ENCODE measurements at places on chromosomes 12 and 14.

DNA sequence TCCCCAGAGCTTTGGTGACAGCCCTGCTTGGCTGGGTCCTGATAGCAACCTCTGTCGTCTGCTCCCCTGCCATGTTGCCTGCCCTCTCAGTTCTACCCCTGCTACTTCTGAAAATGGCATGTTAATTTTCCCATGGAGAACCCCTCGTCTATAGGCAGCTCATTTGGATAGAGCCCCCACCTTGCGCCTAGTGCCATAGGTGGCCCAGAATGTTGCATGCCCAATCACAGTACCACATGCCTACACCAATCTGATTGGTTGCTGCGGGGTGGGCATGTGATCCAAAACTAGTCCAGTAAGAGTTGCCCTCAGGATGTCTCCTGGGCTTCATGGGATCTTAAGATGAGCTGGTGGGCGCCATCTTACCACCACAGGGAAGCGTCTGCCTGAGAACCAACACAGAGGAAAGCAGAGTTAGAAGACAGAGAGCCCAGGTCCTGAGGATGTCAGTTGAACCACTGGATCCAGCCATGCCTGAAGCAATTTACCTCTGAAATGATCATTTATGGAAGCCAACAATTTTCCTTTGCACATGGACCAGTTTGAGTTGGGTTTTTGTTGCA, 85.7 kb downstream of the PAPOLA start:
- DNase-seq = no peak

GRCh38 chr12:45966486-45966885, 23.9 kb downstream of the SCAF11 start:
- DNase-seq = peak; percentile 44

DNA sequence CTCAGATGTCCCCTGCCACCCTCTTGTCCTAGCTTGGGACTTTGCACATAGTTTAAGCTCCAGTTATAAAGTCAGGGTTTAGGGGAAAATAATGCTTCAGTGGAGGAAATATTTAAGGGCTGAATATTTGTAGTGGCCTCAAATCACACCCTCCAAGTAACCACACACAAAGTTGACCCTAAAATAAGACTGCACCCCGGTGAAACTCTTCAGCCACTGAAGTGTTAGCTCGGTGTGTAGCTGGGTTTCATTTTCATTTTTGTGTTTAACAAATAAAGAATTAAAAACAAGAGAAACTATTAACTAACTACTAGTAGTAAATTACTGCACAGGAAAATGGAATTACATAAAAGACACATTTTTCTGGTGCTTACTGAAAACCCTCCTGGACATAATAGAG, 14.8 kb upstream of the BCL11B start:
- no peak for DNase-seq

- no peak for DNase-seq
These were observed 27.6 kb downstream of the PDE3A start for GRCh38 chr12:20395791-20396550.

GRCh38 chr12:50572760-50573159, 68.0 kb downstream of the DIP2B start:
- no peak for DNase-seq

DNA sequence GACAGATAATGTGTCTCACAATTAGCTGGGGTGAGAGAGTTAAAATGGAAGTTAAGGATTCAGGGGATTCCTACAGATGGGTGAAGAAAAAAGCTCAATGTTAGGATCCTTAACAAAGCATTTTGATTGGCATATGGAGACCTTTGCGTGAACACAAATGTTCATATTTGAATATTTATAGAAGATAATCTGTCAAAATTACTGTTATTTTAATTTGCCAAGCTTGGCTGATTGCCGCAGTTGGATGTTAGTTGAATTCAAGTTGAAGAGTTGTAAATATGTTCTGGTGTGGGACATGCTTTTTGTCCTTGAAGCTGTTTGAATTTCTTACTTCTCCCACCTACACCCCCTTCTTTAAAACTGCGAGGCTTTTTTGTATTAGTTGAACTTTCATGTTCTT, 91.2 kb downstream of the FUT8 start:
- no peak for DNase-seq

- no peak for DNase-seq
These were observed 95.2 kb upstream of the FOXG1 start for GRCh38 chr14:28671425-28671824.

DNA sequence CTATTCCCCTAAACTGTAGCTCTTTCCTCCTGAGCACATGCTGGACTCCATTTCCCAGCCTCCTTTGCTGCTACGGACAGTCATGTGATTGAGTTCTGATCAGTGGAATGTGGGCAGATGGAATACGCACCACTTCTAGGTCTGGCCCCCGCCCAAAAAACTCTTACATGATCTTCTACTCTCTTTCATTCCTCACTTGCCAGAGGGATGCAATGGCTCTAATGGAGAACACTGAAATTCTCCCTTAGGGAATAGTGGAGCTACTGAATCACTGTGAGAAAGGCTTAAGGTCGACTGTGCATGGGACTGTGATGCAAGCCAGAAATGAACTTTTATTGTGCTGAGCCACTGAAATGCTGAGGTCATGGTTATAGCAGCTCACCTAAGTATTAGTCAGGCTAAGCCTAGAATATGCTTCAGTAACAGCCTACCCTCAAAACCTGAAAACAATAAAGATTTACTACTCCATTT, 13.0 kb upstream of the TMED2 start:
- no peak for DNase-seq

- DNase-seq = no peak
These were observed 85.8 kb downstream of the TBX5 start for GRCh38 chr12:114320101-114320500.

GRCh38 chr14:101077481-101078074, 174.1 kb upstream of the RTL1 start:
- peak; percentile 37 for DNase-seq

DNA sequence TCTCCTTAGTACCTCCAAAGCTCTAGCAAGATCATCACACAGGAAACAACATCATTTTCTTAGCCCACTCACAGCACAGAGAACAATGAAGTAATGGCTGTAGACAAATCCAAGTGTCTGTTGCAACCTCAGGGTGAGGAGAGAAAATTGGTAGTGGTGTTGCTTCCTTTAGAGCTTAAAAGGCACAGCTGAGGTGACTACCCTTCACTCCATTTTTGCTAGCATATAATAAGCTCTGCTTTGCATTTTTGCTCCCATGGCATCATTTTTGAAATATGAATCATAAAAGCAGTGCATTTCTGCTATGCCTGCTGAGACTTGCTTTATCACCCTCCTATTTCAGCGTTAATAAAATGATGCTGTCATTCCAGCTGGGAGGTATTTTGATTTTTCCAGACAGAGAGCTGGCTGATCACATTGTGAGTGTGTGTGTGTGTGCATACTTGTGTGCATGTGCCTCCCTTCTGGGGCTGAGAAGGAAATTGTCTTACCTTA, 18.5 kb upstream of the PCNX1 start:
- DNase-seq = no peak

DNA sequence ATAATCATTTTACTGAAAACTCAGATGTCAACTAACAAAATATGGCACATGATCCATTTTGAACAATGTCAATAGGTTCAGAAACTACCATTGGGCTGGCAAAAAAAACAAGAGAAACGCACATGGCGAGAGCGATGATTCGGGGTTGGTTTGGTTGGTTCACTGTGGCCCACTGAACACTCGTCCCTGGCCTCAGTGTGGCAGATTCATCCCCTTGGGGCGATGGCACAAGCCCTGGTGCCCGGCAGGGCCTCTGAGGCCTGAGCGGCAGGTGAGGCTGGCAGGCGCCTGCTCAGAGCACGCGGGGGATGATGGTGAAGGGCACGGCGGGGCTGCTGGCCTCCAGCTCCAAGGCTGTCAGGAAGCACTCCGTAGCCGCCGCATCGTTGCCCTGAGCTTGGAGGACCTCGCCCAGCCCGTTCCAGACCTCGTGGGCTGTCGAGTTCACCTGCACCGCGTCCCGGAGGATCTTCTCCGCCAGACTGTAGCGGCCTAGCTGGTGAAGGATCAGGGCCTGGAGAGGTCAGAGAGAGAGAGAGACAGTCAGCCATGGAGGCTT, 144.3 kb downstream of the CALM1 start:
- no peak for DNase-seq

GRCh38 chr12:117850048-117850447, 118.7 kb downstream of the KSR2 start:
- DNase-seq = peak; percentile 57

GRCh38 chr12:94025068-94025467, 123.3 kb upstream of the PLXNC1 start:
- no peak for DNase-seq

DNA sequence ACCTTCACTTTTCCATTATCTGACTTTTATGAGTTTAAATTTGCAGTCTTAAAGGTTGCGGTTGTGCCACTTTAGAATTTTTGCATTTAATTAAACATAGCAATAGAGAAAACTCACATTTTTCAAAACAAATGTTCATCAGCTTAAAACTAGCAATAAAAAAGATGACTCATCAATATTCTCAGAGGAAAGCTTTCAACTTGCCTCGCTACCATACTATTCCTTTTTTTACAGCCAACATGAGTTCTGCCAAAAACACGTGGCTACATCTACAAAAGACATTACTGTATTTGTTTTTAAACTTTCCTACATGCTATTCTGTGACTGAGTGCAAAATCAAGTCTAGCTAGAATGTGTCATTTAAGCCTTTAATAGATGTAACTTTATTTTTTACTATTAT, 497.1 kb downstream of the RPS29 start:
- no peak for DNase-seq

GRCh38 chr12:92074889-92075288, 70.8 kb downstream of the BTG1 start:
- DNase-seq = no peak

DNA sequence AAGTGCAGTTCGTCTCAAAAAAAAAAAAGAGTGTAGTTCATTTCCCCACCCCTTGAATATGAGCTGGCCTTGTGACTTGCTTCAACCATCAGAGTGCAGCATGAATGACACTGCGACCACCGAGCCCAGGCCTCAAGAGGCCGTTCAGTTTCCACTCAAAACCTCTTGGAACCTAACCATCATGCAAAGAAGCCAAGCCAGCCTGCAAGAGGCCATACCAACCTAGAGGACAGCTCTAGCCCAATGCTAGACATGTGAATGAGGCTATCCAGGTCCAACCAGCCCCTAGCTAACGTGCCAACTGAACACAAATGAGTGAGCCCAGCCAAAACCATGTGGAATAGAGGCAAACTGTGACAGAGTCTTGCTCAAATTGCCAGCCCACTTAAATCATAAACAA, 29.7 kb downstream of the R3HDM2 start:
- DNase-seq = no peak

GRCh38 chr14:32512813-32513212, 183.7 kb downstream of the AKAP6 start:
- DNase-seq = no peak

GRCh38 chr14:83940253-83940652, 1589.7 kb upstream of the FLRT2 start:
- DNase-seq = no peak
